ENCODE measurements at places on chromosomes 12 and 14.

- no peaks in the 10 kb centered on the region for H3K4me1 ChIP-seq
- no peaks in the 10 kb centered on the region for H3K36me3 ChIP-seq
- H3K27ac ChIP-seq = no peak overlapping the region
- no peak overlapping the region for H3K4me3 ChIP-seq
- no peak for DNase-seq
Observed at GRCh38 chr12:27960821-27961220, 11.7 kb downstream of the PTHLH start.

DNA sequence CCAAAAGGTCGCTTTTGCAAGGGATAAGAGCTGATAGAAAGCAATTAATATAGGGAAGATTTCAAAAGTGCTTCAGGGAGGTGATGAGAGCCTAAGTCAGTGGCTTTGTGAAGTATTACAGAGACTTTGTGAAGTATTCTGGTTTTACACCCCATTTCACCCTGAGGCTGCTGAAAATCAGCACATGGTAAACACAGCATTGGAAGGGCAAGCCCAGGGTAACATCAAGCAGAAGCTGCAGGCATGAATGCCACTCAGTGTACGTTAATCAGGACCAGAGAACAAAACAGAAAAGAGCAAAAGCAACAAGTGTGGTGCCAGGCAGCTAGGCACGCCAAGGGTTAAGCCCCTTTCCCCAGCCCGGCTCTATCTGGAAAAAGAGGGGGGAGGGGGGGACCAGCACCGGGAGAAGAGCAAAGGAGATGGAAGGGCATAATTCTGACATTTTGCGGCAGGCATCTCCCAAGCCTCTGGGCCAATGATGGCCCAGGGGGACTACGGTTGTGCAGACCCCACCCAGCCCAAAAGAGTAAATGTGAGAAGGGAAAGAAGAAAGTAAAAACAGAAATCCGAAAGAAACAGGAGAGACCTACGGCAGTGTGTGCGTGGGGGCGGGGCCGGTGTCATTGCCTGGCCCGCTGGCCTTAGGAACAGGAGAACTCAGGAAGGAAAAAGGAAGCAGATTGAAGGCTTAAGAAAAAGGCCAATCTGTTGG is 58.9 kb downstream of the DHRS2 start:
- no peak overlapping the region for H3K4me3 ChIP-seq
- no peaks in the 10 kb centered on the region for H3K36me3 ChIP-seq
- no peak overlapping the region for H3K27ac ChIP-seq
- H3K4me1 ChIP-seq = no peaks in the 10 kb centered on the region
- H3K27me3 ChIP-seq = peaks cover 24% of the 10 kb centered on the region

DNA sequence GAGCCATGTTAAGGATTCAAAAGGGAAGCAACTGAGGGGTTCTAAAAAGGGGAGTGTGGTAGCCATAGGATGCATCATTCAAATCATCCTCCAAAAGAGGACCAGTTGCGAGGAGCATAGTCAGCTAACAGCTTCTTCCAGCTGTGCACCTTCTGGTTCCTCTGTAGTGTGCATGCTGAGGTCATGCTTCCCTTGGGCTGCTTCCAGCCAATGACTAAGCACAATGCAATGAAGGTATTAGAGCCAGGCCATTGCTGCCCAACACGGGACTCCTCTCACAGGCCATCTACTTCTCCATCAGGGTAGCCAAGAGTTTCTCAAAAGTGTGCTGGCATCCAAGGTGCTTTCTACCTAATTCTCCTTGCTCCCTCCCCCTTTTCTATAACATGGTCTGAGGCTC is 69.2 kb upstream of the ARID2 start:
- DNase-seq = no peak
- no peaks in the 10 kb centered on the region for H3K27me3 ChIP-seq
- H3K36me3 ChIP-seq = no peaks in the 10 kb centered on the region
- H3K4me3 ChIP-seq = no peak overlapping the region

DNA sequence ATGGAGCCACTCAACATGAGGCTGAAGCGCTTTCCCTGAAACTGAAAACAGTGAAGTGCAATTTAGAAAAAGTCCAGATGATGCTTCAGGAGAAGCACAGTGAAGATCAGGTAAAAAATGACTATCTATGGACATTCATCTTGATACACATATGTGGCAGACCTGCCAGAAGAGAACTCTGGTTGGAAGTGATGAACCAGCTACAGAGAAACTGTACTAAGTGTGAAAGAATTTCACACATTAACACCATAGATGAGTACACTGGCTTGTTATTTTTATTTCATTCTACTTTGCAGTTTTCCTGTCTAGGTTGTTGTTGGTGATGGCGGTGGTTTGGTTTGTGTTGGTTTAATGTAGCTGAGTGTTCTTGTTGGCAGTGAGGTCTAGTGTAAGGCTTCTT is 174.7 kb downstream of the ESR2 start:
- no peak overlapping the region for H3K4me3 ChIP-seq
- H3K36me3 ChIP-seq = peaks cover 11% of the 10 kb centered on the region
- peaks cover 9% of the 10 kb centered on the region for H3K4me1 ChIP-seq
- no peak overlapping the region for H3K27ac ChIP-seq
- peak; percentile 21 for DNase-seq

- peak overlapping the region; percentile 76 for H3K27ac ChIP-seq
- peaks cover 26% of the 10 kb centered on the region for H3K4me1 ChIP-seq
- DNase-seq = peak; percentile 72
- H3K27me3 ChIP-seq = no peaks in the 10 kb centered on the region
Observed at GRCh38 chr14:106844608-106845285, 1318.4 kb downstream of the TMEM121 start.

DNA sequence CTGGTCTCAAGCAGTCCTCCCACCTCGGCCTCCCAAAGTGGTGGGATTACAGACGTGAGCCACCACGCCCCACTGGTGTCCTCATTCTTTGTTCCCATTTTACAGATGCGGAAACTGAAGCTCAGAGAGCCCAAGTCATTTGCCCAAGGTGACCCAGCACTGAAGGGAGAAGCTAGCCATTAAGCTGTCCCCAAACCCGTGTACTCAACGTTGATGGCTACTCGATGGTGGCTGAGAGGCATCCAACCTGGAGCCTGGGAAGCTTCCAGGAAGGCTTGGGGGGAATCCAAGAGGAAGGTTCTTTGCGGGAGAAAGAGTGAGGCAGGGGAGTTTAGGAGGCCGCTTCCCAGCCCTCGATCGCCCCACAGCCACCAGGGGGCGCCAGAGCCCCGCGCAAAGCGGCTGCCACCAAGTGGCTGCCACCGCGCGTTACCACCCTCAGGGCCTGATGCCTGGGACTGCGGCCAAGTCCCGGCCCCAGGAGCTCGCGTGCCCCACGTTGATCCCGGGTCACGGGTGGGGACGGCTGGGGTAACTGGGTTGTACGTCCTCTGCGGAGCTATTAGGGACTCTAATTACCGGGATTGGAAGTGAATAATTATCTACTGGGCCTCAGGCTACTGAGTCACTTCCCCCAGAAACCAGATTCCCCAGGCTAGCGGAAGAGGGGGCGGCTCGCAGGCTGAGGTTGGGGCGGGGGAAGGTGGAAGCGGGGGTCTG is 8.8 kb upstream of the SH2B3 start:
- H3K4me1 ChIP-seq = peaks cover 36% of the 10 kb centered on the region
- peaks cover 3% of the 10 kb centered on the region for H3K36me3 ChIP-seq
- DNase-seq = peak; percentile 88
- H3K27me3 ChIP-seq = no peaks in the 10 kb centered on the region

GRCh38 chr12:79706676-79707075 is 15.9 kb upstream of the PAWR start:
- H3K27me3 ChIP-seq = peaks cover 9% of the 10 kb centered on the region
- H3K36me3 ChIP-seq = no peaks in the 10 kb centered on the region
- H3K27ac ChIP-seq = no peak overlapping the region
- no peak overlapping the region for H3K4me3 ChIP-seq
- DNase-seq = no peak

GRCh38 chr14:74368441-74368840 is 20.2 kb downstream of the VRTN start:
- H3K36me3 ChIP-seq = no peaks in the 10 kb centered on the region
- H3K27ac ChIP-seq = no peak overlapping the region
- no peak overlapping the region for H3K4me3 ChIP-seq

GRCh38 chr12:132824053-132824452 is 4.6 kb downstream of the GOLGA3 start:
- no peak overlapping the region for H3K27ac ChIP-seq
- DNase-seq = no peak
- H3K4me1 ChIP-seq = peaks cover 51% of the 10 kb centered on the region
- H3K4me3 ChIP-seq = no peak overlapping the region
- H3K27me3 ChIP-seq = no peaks in the 10 kb centered on the region

- H3K36me3 ChIP-seq = no peaks in the 10 kb centered on the region
- H3K27ac ChIP-seq = no peak overlapping the region
- DNase-seq = no peak
- no peaks in the 10 kb centered on the region for H3K4me1 ChIP-seq
- H3K27me3 ChIP-seq = no peaks in the 10 kb centered on the region
Observed at GRCh38 chr12:86137936-86138335, 118.3 kb downstream of the MGAT4C start.

- peaks cover 53% of the 10 kb centered on the region for H3K4me1 ChIP-seq
- no peaks in the 10 kb centered on the region for H3K27me3 ChIP-seq
- peaks cover 31% of the 10 kb centered on the region for H3K36me3 ChIP-seq
- DNase-seq = no peak
Observed at GRCh38 chr14:51938137-51938536, 51.2 kb upstream of the RTRAF start.

DNA sequence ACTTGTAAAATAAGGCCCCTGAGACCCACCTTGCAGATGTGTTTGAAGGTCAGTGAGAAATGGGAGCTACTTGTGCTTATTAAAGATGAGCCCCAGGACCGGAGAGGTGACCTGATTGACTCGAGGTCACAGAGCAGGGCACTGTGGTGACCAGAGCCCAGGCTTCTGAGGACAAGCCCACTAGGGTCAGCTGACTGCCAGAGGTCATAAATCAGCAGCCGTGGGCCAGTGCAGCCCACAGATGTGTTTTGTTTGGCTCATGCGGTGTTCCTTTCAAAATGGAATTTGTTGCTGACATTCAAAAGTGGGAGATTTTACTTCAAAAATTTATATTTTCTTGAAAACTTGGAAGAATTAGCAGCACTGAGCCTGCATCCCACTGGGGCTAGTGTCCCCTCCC is 24.5 kb downstream of the JDP2 start:
- H3K27me3 ChIP-seq = no peaks in the 10 kb centered on the region
- H3K4me3 ChIP-seq = no peak overlapping the region
- no peak for DNase-seq
- peaks cover 2% of the 10 kb centered on the region for H3K4me1 ChIP-seq
- no peak overlapping the region for H3K27ac ChIP-seq
- H3K36me3 ChIP-seq = no peaks in the 10 kb centered on the region

- H3K27me3 ChIP-seq = peaks cover 8% of the 10 kb centered on the region
- H3K36me3 ChIP-seq = no peaks in the 10 kb centered on the region
- H3K4me1 ChIP-seq = no peaks in the 10 kb centered on the region
- H3K4me3 ChIP-seq = no peak overlapping the region
- no peak overlapping the region for H3K27ac ChIP-seq
- DNase-seq = no peak
Observed at GRCh38 chr12:15811214-15812127, 22.3 kb upstream of the EPS8 start.

DNA sequence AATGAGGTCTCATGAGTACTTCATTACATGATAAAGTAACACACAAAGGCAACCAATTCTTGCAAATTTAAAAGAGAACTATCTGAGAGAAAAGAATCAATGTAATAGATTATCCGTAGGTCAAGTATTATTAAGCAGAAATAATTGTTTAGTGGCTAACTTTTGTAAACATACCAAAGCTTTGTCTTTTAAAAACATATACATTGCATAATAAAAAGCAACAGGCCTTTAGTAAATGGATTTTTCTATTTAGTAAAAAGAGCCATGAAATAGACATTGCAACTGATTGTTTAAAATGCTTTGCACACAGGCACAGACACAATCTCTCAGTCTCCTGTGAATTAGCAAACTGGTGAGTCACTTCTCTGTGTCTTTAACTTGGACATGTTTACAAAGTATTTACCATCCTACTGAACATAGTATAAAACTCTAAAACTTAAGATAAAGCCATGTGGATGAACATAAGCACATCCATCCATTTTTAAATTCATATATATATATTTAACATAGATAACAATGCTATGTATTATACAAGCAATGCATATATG is 518.7 kb upstream of the MGAT4C start:
- DNase-seq = no peak
- H3K27me3 ChIP-seq = no peaks in the 10 kb centered on the region
- no peaks in the 10 kb centered on the region for H3K36me3 ChIP-seq
- no peak overlapping the region for H3K4me3 ChIP-seq
- no peaks in the 10 kb centered on the region for H3K4me1 ChIP-seq

- DNase-seq = no peak
- H3K4me3 ChIP-seq = no peak overlapping the region
- H3K36me3 ChIP-seq = no peaks in the 10 kb centered on the region
Observed at GRCh38 chr12:96183734-96184370, 10.3 kb upstream of the ELK3 start.

DNA sequence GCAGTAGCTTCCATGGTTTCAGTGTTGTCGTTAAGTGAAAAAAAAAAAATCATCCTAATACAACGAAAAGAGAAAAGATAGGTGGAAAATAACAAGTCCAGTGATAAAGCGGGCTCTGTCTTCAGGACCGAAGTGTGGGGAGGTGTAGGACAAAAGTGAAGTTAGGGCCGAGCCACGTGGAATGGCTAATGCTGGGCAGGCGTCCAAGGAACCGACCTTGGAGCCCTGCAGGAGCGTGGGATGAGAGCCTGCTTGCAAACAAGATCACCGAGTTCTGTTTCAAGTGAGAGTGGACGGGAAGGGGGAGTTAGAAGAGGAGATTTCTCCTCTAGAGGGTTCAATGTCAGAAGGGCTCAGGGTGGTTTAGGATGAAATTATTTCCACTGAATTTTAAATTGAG is 22.2 kb downstream of the A2ML1 start:
- no peak for DNase-seq
- no peak overlapping the region for H3K27ac ChIP-seq
- no peaks in the 10 kb centered on the region for H3K27me3 ChIP-seq
- no peaks in the 10 kb centered on the region for H3K4me1 ChIP-seq
- no peak overlapping the region for H3K4me3 ChIP-seq

DNA sequence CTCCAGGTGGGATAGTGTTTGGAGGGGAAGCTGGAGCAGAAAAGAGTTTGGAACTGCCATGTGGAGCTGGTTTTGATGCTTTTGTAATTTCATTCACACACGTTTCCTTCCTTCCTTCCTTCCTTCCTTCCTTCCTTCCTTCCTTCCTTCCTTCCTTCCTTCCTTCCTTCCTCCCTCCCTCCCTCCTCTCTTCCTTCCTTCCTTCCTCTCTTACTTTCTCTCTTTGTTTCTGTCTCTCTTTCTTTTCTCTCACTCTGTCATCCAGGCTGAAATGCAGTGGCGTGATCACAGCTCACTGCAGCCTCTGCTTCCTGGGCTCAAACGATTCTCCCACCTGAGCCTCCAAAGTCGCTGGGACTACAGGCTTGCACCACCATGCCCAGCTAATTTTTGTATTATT is 168.0 kb upstream of the ARID2 start:
- H3K4me3 ChIP-seq = no peak overlapping the region
- no peak overlapping the region for H3K27ac ChIP-seq
- no peaks in the 10 kb centered on the region for H3K27me3 ChIP-seq
- H3K4me1 ChIP-seq = no peaks in the 10 kb centered on the region
- DNase-seq = no peak
- no peaks in the 10 kb centered on the region for H3K36me3 ChIP-seq

- H3K4me1 ChIP-seq = no peaks in the 10 kb centered on the region
- H3K36me3 ChIP-seq = no peaks in the 10 kb centered on the region
- peaks cover 17% of the 10 kb centered on the region for H3K27me3 ChIP-seq
- H3K27ac ChIP-seq = no peak overlapping the region
- DNase-seq = no peak
- no peak overlapping the region for H3K4me3 ChIP-seq
Observed at GRCh38 chr14:71905031-71905430, 27.2 kb upstream of the RGS6 start.
